Tongue (tissue), 3 donors: ENCODE measurements at places on chromosomes 3 and 15.

- DNase-seq: peak; percentile 37
These were observed 1028.3 kb upstream of the NR2F2 start for GRCh38 chr15:95302206-95302605.

GRCh38 chr3:160162440-160162839 is 62.8 kb upstream of the C3orf80 start:
- DNase-seq: no peak

DNA sequence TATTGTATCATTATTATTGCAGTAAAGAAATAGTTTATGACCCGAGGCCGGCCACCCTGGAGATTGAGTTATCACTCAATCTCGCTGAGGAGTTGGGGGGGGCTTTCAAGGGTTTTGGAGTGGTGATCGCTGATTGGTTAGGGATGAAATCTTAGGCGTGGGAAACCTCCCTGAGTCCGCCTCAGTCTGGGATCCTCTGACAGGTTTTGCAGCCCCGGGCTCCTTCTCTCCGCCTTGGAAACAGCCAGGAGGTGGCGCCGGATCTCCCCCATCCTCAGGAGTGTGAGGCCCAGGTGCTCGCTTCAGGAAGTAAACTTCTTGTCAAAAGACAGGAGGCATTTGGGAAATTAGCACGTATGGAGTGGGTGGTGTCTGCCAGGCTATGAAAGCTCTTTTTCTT is 41.1 kb upstream of the SEC61A1 start:
- DNase-seq: peak; percentile 67

- DNase-seq: no peak
These were observed 24.4 kb downstream of the IL5RA start for GRCh38 chr3:3085782-3086181.
